ENCODE measurements at places on chromosomes 2 and 18.

GRCh38 chr2:230202430-230203109, 17.2 kb downstream of the SP110 start:
- DNase-seq = no peak

DNA sequence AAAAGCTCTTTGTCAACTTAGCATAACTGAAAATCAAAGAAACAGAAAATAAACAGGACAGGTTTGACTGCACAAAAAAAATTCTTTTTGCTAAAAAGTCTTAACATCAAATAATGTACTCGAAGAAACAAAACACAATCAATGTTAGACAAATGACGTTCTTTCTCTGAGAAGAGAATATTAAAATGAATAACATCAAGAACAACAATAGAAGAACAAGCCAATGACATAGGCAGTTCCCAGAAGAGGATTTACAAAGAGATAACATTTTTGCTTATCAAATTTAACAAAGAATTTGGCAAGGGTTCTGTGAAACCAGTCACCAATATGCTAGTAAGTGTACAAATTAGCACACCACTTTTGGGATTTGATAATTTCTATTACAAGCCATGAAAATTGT, 5.8 kb downstream of the GPR55 start:
- no peak for DNase-seq

GRCh38 chr2:200863782-200864175, 679 bp downstream of the CLK1 start:
- peak; percentile 60 for DNase-seq

- no peak for DNase-seq
Measured at GRCh38 chr18:55139836-55140235, 180.6 kb upstream of the CCDC68 start.

DNA sequence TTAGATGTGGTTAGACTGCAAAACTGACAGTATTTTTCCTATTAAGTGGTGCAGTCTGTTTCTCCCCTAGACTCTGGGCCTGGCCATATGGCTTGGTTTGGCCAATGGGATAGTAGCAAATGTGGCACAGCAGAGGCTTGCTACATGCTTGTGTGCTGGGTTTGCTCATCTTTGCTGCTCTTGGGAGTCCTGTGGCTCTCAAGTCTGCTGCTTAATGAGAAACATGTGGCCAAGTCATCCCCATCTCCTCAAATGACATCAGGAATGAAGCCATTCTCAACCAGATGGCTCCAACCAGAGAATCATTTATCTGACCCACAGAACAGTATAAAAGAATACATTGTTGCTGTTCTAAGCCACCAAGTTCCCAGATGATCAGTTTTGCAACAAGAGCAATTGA, 57.1 kb upstream of the PAX3 start:
- DNase-seq = no peak

DNA sequence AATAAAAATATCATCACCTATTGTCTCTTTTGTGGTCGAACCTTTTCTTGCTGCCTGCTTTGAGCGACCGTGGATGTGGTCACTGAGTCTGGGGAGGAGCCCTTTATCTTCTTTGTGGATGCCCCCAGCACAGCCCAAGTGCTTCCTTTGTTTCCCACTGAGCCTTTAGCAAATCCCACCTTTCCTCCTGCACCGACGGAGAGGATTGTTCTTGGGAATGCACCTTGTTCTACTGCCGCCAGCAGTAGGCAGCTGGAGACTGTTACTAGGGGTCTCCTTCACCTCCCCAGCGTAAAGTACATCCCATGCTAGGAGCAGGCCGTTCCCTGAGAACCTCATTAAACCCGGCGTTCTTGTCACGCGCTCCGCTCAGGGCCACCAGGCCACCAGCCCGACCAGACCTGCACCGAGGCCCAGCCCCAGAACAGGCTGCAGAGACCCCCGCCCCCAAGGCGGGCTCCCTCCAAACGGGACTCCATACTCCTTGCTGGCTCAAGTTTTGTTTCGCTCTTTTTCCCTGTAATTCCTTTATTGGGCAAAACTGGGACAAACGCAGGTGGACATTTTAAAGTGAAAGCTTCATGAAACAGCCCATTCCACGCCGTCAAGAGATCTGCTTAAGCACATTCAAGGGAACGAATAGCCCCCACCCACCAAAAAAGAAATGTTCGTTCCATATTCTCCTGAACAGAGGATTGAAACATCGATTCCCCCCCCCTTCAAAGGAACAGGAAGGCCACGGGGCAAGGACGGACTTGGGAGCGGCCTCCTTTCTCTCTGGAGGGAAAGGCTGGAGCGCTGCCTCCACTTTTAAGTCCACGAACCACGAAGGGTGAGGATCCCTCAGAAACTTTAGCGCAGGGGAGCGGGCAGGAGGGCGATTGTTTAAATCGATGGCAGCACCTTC, 1.1 kb upstream of the MAT2A start:
- peak; percentile 63 for DNase-seq

GRCh38 chr2:218691234-218691633, 19.3 kb downstream of the STK36 start:
- no peak for DNase-seq

GRCh38 chr18:8811115-8811514, 105.8 kb downstream of the MTCL1 start:
- DNase-seq = no peak

GRCh38 chr2:126909781-126910180, 11.1 kb downstream of the TEX51 start:
- DNase-seq = no peak

GRCh38 chr2:53998834-53999233, 28.0 kb upstream of the PSME4 start:
- DNase-seq = no peak

- DNase-seq = no peak
Measured at GRCh38 chr2:96891591-96892333, 21.9 kb upstream of the SEMA4C start.

GRCh38 chr18:8949206-8949605, 153.3 kb upstream of the NDUFV2 start:
- DNase-seq = no peak

GRCh38 chr2:25201794-25202193, 33.4 kb upstream of the POMC start:
- no peak for DNase-seq

GRCh38 chr2:134021830-134022524, 231.9 kb upstream of the MGAT5 start:
- DNase-seq = no peak

GRCh38 chr18:39325973-39326372, 1760.4 kb upstream of the CELF4 start:
- no peak for DNase-seq

DNA sequence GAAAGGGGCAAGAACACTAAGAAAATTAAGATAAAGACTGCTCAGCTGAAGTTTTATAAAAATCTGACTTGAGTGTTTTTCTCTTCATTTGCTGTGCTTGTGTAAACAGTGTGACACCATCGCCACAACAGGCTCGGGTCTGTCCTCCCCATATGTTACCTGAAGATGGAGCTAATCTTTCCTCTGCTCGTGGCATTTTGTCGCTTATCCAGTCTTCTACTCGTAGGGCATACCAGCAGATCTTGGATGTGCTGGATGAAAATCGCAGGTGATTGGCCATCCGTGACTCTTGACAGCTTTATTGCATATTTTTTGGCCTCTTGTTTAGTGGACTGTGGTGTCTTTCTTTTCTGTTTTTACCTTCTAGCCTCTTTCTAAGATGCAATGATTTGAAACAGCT, 22.1 kb downstream of the MFF start:
- DNase-seq = no peak

DNA sequence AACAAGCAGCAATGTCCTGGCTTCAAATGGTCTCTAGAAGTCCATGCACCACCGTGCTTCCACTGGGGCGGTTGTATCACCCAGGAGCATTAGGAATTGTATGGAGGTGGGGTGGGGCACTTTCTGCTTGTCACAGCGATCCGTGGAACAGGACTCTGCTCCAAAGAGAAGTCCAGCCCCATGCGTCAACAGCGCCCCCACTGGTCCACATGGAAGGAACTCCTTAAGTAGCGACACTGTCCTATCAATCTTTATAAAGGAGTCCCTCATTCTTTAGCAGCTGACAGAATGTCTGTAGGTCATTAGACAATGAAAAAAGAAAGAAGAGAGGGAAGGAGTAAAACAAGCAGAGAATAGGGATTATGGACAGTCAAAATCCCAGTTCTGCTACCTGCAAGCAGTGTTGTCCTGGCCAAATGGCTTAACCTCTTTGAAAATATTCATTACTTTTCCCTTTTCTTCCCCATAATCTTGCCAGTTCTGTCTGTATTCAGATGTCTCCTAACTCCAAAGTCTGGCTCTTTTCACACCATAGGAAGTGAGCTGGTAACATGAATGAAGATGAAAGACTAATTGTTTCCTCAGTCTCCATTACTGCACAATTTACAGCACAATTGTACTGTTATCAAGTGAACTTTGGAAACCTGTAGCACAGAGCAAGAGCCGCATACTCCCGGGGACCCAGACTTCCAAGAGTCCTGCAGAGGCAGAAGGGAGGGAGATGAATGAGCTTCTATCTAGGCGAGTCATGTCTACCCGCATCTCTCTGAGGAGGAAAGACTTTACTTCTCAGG, 9.9 kb downstream of the NFE2L2 start:
- no peak for DNase-seq

GRCh38 chr2:134950886-134951285, 32.3 kb downstream of the CCNT2 start:
- DNase-seq = no peak

DNA sequence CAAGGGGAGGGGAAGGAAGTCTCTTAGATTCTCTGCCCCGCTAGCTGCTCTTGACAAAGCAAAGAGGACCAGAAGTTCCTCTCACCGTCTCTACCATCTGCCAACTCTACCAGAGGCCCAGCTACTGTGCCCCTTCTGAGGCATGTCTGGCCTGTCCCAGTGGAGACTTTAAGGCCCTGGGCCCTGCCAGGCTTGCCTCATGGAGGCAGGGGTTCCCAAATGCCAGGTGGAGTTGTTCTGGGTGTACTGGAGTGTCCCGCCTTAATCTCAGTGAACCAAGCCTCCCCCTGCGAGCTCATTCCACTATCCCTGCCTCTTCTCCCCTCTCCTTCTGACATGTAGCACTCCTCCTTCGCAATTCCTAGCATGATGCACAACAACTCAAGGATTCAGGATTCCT, 2.2 kb downstream of the HOXD12 start:
- no peak for DNase-seq

GRCh38 chr2:100161945-100162620, 19.7 kb upstream of the AFF3 start:
- DNase-seq = no peak

GRCh38 chr2:98515250-98515991, 70.8 kb downstream of the INPP4A start:
- no peak for DNase-seq

DNA sequence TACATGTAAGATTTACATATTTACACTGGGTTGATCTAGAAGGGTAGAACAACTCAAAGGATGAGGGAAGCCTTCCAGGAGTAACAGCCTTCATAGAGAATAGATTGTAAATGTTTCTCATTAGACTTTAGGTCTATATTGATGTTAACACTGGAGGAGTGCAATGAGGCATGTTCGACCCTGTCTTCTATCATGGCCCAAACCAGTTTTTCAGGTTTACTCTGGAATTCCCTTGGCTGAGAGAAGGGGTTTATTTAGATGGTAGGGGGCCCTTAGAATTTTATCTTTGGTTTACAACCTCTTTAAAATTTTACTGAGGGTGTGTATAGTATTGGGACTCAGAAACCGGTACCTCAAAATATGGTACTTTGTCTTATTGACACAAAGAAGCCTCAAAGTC, 634.9 kb upstream of the PIK3C3 start:
- DNase-seq = no peak

- no peak for DNase-seq
Measured at GRCh38 chr2:206535260-206535986, 92.1 kb downstream of the ADAM23 start.

DNA sequence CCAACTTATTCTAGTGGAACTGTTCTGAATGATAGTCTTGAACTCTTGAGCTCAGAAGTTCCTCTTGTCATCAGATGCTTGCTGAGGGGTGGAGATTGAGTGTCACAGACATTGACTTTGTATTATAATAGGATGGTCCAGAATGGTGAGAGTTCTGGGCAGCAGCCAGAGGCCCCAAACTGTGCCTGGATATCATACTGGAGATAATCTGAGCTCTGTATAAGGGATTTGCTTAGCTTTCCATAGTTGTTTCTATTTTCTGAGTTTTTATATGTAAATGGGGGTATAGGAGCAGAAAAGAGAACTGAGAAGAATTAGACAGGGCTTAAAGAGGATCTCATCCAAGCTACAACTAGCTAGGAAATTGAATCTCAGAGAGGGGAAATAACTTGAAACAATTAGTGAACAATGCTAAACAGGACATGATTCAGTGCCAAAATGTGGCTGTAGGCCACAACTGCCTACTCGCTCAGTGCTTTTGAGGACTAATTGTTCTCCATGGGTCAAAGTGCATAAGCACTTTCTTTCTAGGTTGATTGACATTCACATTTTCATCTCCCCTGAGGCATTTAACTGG, 10.1 kb upstream of the LCLAT1 start:
- DNase-seq = no peak

- DNase-seq = no peak
Measured at GRCh38 chr2:219401606-219402005, 13.9 kb upstream of the DNPEP start.

GRCh38 chr2:98016908-98017670, 21.3 kb upstream of the TMEM131 start:
- DNase-seq = no peak

GRCh38 chr2:9336241-9336575, 87.1 kb downstream of the ITGB1BP1 start:
- DNase-seq = no peak

DNA sequence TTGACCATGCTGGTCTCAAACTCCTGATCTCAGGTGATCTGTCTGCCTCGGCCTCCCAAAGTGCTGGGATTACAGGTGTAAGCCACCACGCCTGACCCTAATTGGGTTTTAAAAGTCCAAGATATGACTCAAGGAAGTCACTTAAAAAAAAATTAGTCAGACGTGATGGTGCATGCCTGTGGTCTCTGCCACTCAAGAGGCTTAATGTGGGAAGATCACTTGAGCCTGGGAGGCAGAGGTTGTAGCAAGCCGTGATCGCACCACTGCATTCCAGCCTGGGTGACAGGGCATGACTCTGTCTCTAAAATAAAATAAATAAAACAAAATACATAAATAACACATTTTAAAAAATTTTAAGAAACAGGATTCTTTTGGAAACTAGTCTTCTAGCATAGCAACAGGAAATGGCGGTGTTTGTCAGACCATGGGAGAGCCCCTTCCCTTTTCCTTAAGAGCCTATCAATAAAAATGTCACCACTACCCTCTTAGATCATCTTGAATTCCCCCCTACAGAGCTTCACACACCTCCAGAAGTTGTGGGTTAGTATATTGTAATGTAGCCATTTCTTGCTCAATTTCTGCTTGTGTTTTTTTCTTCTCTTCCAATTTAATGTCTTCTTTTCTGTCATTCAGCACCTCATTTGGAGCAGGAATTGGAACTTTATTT, 20.1 kb downstream of the SFT2D3 start:
- no peak for DNase-seq
